ENCODE measurements at places on chromosomes 7 and 10.

GRCh38 chr7:134844200-134844599 is 64.8 kb downstream of the CALD1 start:
- no peak for DNase-seq

GRCh38 chr10:10394933-10395658 is 622.6 kb upstream of the CELF2 start:
- no peak for DNase-seq

GRCh38 chr10:6128591-6129251 is 39.9 kb downstream of the RBM17 start:
- no peak for DNase-seq

DNA sequence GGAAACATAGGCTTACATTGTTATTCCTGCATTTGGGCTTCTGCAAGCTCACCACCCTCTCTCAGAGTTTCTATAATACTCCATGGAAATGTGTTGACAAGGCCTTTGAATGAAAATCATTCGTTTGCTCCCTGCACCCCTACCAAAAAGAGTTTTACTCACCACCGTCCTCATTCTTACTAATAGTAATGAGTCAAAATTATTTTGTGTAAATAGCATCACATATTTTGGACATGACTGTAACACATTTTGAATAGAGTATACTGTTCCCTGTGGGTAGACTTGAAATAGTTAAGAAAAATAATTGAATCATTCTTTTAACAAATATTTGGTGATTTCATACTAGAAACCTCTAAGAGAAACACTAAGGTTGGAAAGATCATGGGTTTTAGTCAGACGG is 84.6 kb downstream of the AKAP9 start:
- no peak for DNase-seq

- no peak for DNase-seq
These were observed 230.9 kb downstream of the PARD3 start for GRCh38 chr10:34584164-34584563.

- DNase-seq = no peak
These were observed 129.0 kb downstream of the ARHGAP22 start for GRCh38 chr10:48475943-48476278.

- peak; percentile 12 for DNase-seq
These were observed 724 bp downstream of the CAPZA2 start for GRCh38 chr7:116862951-116863670.

DNA sequence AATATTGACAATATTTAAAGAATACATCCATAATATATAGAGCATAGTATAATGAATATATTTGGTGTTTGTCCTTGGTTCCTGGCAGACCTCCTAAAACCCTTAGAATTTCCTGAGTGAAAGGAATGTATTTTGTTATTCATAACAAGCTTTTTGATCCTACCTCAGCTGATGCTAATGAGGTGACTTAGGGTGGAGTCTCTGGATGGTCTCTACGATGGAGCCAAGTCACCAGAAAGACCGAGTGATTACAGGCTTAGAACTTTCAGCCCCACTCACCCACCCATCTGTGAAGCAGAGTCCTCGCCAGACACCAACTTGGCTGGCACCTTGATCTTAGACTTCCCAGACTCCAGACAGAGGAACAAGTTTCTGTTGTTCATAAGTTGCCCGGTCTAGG is 35.9 kb downstream of the UPF2 start:
- no peak for DNase-seq

All from NCI-H1092 (cell line).